Right ventricle myocardium inferior (tissue), 1 donor: ENCODE measurements at places on chromosomes 1 and 21. TPM values are rescaled to one million over a fixed set of nuclear protein-coding genes. Genes with fewer than 3 reads are reported as not detected.
A peak's percentile ranks its signal among the peaks of the same experiment; 100 is the strongest.

GRCh38 chr1:64624218-64624713 is 120.6 kb upstream of the RAVER2 start:
- no peak for DNase-seq

GRCh38 chr1:199669916-199670315 is 357.6 kb upstream of the NR5A2 start:
- DNase-seq: no peak

DNA sequence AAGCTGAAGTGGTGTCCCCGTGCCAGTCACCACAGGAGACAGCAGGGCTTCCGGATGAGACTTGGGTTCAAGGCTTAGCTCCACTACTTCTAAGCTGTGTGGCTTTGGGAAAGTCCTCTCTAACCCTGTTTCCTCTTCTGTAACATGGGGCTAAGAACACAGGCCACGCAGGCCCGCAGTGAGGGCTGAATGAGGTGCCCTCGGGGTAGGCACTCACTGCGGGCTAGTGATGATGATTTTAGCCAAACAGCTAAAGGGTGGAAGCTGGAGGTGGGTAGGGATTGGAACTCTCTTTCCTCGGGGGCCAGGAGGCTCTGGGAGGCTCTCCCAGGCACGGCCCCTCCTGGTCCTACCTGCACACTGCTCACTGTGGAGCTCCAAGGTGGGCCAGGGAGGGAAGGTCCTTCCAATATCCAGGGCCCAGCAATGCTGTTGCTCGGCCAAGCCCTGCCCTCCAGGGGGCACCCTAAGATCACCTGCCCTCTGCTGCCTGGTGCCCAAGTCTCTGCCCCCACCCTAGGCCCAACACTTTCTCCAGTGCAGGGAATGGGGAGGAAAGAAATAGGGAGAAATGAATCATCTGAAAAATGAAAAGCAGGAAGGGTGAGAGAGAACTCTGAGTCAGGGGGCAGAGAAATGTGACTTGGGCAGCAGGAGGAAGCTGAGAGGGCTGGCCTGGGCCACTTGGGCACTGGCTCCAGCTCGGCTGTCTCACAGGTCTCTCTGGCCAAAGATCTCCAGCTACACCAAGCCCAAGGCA is 19.2 kb upstream of the EVA1B start:
- no peak for DNase-seq

GRCh38 chr1:196060539-196060938 is 547.7 kb downstream of the KCNT2 start:
- DNase-seq: no peak

DNA sequence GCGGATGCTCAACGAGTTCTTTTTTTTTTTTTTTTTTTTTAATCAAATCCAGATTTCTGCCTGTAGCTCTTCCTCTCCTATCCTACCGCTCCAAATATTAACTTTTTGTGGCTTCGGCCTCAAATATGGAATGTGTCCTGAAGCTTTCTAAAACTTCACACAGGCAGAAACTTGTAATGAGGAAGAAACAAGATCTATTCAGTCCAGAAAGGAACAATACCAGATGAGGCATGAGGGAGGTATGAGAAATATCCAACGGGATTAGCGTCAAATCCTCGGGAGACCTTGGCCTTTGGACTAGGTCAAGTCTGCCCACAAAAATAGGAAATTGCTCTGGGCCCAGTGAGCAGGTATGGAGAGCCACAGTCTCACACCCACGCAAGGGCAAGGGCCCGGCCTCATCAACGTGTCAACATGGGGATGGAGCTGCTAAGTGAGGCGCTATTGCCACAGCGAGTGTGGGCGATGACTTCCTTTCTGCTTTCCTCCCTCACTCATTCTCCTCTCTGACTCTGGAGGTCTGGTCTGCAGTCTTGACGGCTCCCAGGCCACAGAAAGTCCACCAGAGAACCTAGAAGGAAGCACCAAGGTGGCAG is 66.6 kb downstream of the BCAR3 start:
- no peak for DNase-seq

- no peak for DNase-seq
Measured at GRCh38 chr1:111252786-111253185, 25.3 kb downstream of the CHI3L2 start.

DNA sequence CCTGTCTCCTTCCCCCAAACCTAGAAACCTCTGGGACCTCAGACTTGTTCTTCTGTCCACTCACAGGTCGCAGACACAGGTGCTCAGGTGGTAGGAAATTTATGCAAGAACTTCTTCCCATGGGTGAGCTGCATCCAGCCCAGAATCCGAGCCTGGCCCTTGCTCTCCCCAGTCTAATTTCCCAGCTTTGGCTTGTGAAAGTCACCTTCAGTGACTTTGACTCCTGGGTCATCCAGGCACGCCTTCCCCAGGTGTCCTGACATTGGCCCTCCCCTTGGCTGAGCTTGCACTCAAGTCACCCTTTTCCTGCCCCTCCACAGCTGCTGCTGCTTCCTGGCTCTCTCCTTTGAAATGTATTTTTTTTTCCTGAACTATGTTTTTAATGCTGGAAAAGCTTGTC is 6.6 kb downstream of the IPO13 start:
- no peak for DNase-seq

GRCh38 chr1:46401964-46402626 is 8.0 kb downstream of the FAAH start:
- peak; percentile 77 for DNase-seq

GCSAML gene
- total RNA-seq: 0.05 TPM

GRCh38 chr1:218090459-218090858 is 194.6 kb upstream of the RRP15 start:
- no peak for DNase-seq

ADAMTS4 gene
- total RNA-seq: 13.0 TPM

DNA sequence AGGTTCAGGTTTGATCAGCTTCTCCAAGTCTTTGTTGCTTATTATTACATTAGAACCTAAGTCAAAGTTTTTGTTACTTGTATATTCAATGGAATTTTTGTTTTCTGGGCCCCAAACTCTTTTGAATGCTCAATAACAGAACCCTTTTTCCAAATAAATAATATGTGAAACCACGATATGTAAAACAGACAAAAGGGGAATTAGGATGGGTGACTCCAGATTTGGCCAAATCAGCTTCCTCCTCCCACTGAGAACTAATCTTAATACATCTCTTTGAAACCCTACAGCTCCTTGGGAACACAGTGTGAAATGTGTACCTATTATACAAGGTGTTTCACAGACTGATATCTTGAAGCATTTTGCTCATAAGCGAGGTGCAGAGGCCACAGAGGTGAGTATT is 67.0 kb upstream of the TNFSF18 start:
- no peak for DNase-seq

DNA sequence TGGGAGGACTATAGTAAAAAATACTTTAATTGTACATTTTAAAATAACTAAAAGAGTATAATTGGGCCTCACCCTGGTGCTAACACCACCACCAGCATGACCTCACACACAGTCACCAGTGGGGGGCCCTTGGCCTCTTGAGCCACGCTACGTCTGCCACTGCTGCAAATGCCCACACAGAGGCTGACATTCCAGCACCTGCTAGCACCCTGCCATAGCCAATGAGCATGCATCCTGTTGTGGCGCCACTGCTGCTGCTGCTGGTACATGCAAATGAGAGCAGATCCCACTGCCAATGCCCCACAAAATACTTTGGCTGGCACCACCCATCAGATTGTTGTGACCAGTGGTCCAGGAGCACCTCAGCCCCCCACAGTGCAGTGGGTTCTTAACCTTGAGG is 31.5 kb upstream of the TNR start:
- no peak for DNase-seq

DNA sequence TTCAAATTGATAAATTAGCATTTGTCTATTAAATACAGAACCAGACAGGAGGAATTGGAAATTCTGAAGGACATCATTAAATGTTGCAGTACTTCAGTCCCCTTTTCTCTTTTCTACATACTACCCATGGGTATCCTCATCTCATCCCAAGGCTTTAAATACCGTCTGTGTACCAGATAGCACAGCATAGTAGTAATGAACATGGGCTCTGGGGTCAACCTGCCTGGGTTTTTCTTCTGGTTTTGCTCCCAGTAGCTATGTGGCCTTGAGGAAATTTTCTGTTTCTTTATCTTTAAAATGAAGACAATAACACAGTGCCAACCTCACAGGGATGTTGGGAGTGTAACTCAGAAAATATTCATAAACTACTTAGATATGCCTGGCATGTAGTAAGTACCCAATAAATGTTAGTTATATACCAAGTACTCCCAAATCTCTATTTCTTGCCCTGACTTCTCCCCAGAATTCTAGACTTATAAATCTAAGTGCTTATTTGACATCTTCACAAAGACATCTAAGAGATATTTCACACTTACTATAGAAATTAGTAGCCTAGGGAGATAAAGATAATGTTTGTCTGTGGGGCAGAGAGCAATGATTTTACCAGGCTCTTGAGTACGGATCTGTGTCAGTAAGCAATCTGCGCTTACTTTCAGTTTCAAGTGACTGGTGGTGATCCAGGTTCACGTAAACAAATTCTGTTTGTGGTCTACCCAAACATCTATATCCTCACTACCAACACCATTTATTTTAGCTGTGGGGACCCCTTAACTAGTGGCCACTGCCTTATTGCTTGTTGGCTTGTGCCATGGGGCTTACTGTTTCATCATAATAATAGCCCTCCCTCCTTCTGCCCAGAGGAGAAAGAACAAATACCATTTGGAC is 37.3 kb downstream of the VANGL2 start:
- no peak for DNase-seq

- no peak for DNase-seq
Measured at GRCh38 chr1:207971331-207972219, 60.6 kb upstream of the CD34 start.

GRCh38 chr1:42480921-42481320 is 17.8 kb downstream of the CCDC30 start:
- no peak for DNase-seq

DNA sequence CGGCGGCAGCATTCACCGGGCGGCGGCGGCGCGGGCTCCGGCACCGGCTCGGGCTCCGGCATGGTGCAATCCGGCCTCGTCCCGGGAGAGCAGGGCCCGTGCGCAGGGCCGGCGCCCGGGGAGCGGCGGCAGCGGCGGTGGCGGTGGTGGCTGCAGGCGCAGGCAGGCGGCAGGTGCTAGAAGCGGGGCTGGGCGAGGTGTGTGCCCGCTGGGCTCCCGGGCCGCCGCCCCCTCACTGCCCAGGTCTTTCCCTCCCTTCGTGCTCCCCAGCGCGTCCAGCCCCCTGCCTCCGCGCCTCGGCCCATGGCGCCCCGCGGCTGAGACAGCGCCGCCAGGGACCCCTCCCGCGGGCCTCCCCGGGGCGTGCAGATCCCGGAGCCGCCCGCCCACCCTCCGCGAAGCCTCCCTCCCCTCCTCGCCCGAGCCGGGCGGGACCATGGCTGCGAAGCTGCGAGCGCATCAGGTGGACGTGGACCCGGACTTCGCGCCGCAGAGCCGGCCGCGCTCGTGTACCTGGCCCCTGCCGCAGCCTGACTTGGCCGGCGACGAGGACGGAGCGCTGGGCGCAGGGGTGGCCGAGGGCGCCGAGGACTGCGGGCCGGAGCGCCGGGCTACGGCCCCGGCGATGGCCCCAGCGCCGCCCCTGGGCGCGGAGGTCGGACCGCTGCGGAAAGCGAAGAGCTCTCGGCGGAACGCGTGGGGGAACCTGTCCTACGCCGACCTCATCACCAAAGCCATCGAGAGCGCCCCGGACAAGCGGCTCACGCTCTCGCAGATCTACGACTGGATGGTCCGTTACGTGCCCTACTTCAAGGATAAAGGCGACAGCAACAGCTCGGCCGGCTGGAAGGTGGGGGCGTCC is 492 bp downstream of the FOXO6 start:
- no peak for DNase-seq

ANXA9 gene
- total RNA-seq: not detected

DNA sequence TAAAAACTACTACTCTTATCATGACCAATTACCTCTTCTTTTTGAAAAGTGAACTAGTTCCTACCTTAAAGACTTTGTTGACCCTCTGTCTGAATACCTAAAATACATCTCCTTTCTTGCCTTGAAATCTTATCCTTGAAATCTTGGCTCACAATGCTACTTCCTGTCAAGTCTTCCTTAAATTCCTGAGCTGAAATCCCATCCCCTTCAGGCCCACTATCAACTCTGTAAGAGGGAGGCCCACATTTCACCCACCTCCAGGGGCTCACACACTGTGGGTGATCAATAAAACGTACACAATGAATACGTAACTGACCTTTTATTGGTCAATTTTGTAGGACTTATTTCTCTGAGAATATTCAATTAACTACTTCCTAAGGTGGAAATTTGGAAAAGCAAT is 88.0 kb downstream of the APP start:
- DNase-seq: no peak

- no peak for DNase-seq
Measured at GRCh38 chr1:19257178-19257914, 5.7 kb downstream of the MRTO4 start.

PCP4 gene
- total RNA-seq: 5.4 TPM

DNA sequence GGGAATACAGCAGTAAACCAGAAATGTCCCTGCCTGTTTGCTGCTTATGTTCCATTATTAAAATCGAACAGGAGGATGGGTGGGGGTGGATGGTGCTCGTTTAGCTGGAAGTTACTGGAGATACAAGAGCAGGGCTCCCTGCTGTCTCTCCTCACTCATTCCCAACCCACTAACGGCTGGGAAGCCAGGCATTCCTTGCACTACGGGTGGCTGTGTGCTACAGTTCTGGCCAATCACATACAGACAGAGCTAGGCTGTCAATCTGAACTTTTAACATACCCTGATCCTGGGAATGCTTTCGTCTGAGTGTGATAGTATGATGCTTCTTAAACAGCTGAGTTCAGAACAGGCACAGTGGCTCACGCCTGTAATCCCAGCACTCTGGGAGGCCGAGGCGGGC is 7.0 kb downstream of the SIPA1L2 start:
- DNase-seq: no peak

GRCh38 chr1:31745096-31745945 is 18.8 kb downstream of the ADGRB2 start:
- DNase-seq: no peak

DNA sequence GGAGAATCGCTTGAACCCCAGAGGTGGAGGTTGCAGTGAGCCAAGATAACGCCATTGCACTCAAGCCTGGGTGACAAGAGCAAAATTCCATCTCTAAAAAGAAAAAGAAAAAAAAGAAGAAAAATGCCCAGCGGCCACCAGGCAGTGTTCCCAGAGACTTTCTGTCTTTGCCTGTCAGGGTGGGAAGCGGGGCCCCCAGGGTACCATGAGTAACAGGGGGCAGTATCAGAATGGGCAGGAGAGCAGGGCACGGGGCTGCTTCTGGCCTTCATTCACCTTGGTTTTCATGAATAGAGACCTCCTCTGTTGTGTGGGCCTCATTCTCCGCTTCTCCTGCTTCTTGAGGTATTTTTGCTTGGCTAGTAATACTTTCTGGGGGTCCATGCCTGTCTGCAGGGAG is 20.4 kb downstream of the SLC26A9 start:
- DNase-seq: no peak

GRCh38 chr1:14142397-14143100 is 442.6 kb downstream of the PRDM2 start:
- no peak for DNase-seq

SPRR2F gene
- total RNA-seq: not detected
